Muscle of arm (tissue), 14 donors: ENCODE measurements at places on chromosomes 5 and 9. TPM values are rescaled to one million over a fixed set of nuclear protein-coding genes. Genes with fewer than 3 reads are reported as not detected.

DNA sequence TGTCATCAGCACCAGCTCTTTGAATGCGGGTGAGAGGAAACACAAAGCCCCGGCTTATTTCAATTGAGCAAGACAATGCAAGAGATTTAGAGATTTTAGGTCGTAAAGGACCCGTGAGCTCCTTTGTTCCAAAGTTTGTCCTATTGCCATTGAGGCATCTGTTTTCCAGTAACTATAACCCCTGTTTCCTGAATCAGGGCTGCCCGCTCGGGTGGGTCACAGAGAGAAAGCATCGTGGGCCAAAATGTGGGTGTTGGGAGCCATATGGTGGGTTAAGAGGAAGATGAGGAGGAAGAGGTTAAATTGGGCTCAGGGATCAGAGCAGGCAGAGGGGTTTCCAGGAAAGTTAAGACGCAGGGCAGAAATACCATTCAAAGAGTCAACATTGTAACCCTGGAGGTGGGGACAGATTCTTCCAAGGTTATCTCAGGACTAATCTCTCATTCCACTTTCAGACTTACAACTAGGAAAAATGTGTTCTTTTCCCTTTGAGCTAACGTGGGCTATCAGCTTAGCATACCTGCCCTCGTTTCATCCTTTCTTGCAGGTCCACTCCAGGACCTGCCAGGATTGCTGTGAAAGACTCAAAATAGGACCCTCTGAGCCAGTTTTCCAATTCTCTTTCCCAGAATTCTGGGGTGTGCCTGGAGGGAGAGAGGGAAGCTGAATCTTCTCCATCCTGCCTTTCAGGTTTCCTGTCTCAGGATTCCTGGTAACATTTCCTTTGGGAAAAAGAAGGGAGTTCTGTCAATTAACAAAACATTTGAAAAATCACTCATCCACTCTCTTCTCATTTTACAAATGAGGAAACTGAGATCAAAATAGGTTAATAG is 95.5 kb upstream of the TAF11L2 start:
- no peak for DNase-seq

- no peak for DNase-seq
Measured at GRCh38 chr9:84447305-84447704, 106.7 kb upstream of the SLC28A3 start.

DNA sequence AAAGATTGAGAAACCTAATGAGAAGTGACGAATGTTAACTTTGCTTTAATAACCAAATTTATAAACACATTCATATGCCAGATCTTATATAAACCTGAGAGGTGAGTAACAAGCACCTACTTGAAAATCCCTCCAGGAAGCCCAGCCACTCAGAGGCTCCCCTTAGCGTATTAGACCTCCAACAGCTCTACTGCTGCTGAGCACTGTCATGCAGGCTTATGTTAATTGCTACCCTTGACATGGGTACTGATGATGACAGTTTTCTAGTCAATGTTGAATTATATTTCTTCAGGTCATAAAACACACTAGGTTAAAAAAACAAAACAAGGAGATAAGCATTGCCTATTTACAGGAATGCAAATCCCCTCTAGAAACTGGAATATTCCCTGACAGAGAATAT is 161.2 kb downstream of the MPDZ start:
- no peak for DNase-seq

DNA sequence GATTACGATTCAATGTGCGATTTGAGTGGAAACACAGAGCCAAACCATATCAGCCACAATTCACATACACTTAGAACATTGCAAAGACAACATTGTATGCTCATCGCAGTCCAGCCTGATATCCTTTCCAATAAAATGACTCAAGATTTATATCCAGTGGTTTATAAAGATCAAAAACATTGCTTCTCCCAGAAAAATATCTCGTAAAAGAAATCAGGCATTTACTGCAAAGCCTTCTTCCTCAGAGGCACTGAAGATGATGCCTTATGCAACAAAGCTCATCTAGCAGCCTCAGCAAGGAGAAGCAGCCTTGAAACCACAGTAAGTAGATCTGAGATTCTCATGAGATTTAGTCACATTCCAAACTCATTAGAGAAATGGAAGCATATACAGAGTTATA is 523.8 kb downstream of the ELAVL2 start:
- DNase-seq, result no peak

DNA sequence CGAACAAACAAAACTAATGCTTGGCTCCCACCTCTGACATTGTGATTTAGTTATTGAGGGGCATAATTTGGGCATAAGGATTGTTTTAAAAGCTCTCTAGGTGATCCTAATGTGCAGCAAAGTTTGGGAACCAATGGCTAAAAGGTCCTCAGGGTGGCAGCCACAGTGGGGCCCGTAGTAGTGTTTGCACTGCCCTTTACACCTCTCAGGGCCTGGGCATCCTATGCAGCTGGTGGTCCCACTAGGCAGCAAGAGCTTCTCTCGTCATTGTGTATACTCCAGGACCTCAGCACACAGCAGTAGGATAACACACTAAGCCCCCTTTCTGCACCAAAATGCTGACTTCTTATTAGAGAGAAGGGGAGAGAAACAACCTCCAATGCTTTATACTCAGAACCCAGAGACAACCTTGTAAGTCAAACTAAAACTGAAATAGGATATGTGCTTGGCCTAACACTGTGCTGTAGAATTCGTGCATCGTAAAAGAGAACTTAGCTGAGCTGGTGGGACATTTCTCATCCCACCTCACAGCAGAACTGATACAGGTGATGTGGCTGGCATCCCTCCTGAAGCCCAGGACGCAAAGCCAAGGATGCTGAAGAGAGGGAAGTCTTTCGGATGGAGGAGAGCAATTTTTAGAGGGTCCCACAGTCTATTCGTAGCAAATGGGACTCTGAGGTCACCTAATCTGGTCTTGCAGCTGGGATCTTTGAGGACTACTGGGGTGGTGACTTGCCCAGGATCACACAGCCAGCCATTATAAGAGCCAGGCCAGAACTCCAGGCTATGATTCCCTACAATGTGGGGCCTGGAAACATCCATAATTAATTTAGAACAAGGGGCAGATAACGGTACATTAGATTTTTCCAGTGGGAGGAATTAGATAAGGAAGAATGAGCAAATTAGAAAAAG is 1.2 kb downstream of the GLRX start:
- DNase-seq, result no peak

GRCh38 chr5:168198359-168198758 is 93.1 kb upstream of the WWC1 start:
- no peak for DNase-seq

The CCL19 gene
- 0.28 TPM for polyA plus RNA-seq

GRCh38 chr5:6096101-6096500 is 282.2 kb downstream of the MED10 start:
- no peak for DNase-seq

DNA sequence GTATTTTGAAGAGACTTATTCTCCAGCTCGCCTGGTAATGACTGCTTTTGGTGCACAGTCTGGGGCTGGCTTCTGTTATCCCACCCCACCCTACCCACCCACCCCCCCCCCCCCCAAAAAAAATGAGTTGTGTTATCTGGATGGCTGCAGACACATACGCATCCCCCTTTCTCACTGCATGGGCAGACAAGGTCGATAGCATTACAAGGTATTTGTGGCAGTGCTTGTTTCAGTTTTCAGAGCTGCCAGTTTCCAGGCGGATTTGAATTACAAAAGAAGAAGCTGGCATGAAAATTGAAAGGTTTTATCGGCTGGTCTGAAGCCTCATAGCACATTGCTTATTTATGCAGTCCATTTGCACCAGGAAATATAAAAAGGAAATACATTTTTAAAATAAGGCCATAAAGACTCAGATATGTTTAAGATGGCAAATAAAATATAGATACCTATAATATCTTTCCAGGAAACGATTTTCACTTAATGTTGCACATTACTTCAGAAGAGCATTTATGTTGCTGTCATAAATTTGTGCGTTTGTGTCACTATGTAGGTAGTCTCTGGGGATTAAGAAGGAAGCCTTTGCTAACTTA is 85.1 kb upstream of the GRHPR start:
- DNase-seq, result no peak

The SPINK1 gene
- not detected for polyA plus RNA-seq

DNA sequence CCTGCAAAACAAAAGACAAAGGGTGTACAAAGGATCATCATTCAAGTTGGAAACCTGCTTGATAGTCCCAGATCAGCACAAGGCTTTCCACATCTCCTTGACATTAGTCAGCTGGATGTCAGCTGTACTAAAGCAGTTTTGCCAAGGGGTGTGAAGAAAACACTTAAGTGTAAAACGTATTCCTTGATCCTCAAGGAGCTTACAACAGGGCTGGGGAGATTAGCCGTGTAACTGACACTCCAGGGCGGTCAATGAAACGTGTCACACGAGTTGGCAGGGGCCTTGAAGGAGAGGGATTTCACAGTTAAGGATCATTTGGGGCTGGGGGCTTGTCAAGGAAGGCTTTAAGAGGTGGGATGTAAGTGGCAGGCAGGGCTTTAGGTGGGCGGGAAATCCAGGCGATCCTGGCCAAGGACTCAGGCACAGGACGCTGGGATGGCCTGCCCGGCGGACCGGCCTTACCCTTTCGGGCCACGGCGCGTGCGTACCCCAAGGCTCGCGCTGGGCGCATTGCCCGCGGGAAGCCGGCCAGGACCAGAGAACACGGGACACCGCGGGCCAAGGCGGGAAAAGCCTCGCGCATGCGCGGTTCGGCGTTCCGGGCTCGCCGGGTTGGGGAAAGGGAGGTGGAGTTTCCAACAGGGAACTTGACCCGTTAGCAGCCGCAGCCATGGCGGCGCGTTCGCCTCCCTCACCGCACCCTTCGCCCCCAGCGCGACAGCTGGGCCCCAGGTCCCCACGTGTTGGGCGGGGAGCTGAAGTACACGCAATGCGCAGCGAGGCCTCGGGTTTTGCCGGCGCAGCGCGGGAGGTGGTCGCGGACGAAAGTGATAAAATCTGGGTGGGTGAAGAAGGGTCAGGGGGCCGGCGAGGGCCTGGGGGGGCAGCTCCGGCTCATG is at the start of gene CNTLN:
CNTLN (plus strand) TSS at position 645 of the 899 bp plus-strand sequence; CDS start at position 671, 26 bp downstream.
- peak; percentile 95 for DNase-seq

The INSL6 gene
- 0.48 TPM for polyA plus RNA-seq

DNA sequence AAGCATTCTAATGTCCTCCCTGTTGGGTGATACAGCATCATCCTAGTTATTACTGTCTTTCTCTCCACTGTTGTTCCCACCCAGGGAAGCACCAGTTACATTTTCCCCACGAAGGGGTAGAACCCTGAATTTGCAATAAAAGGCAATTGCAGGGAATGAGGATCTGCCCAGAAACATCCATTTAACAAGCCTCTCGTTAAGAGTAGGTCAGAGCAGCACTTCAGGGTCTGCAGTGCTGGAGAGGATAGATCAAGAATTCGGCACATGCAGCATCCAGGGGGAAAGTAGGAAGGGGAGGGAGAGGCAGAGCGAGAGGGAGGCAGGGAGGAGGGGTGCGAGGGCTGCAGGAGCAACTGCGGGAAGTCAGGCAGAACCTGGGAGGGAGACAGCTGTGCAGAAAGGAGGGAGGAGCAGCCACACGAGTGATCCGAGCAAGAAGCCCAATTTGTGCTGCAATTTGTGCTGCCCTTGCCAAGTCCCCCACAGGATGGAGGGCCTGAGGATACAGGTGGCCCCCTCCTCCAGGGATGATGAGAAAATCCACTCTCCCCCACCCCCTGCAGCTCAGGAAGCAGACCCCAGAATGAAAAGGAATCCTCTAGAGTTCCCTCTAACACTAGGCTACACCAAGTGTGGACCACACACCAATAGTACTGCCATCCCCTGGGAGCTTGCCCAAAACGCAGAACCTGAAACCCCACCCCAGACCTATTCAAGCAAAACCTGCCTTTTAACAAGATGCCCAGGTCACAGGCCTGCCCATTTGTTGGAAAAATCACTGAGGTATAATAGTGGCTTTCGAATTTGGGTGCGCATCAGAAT is 62.2 kb downstream of the EPB41L4B start:
- DNase-seq, result no peak

DNA sequence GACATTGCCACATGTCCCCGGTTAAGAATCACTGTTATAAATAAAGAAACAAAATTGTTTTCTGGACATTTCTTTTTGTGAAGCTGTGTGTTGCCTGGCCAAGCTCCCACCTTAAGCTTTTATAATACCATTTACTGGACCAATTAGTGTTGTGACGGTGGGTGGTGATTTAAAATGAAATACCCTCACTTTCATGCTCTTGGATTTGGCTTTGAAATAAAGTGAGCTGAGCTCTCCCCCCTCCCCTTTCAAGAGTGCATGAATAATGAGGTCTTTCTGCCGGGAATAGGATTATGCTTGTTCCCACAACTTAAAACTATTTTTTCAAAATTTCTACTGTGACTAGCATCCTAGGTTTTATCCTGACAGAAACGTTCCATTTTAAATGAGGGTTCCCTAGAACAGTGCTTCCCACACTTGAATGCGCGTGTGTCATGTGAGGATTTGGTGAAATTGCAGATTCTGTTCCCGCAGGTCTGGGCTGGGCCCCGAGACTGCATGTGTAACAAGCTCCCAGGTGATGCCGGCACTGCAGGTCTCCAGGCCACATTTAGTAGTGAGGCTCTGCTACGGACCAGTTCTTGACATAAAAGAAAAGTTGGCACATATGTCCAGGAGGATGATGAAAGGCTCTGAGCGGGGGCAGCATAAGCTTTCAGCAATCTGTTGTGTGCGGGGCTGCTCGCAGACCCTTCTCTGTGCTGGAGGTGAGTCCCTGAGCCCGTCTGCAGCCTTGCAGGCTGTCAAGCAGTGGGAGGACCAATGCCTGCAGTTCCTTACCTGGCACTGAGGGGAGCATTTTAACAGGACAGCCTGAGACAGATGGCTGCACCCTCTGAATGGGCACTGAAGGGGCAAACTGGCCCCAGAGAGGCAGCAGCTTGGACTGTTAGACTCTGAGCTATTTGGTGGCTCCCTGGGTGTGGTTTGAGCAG is 24.4 kb downstream of the IQGAP2 start:
- DNase-seq, result no peak

DNA sequence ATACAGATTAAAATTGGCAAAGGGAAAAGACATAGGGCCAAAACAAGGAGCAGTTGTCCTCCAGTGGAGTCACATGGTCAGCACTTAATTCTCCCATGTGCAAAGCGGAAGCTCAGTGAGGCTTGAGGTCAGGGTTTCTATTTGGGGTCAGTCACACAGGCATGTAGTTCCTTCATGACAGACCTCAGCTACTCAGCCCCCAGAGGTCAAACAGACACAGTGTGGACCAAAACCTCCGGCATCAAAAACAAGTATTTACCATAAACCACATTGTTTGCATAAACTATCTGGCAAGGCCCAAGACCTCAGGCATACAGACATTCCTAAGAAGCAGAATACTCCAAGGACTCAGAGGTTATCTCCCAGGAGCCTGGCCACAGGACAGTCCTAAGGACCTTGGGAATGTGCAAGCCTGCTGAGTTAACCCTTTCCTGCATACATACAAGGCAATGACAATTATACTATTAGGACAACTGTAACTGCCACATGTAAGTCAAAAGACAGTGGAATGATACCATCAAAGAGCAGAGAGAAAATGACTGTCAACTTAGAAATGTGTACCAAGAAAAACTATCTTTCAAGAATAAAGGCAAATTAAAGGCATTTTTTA is 28.7 kb upstream of the FNIP1 start:
- no peak for DNase-seq

GRCh38 chr9:38296807-38297206 is 95.7 kb upstream of the ALDH1B1 start:
- DNase-seq, result no peak

The MAST4 gene
- polyA plus RNA-seq, result 11.8 TPM

- DNase-seq, result no peak
Measured at GRCh38 chr5:18102733-18103132, 468.5 kb downstream of the TAF11L14 start.

GRCh38 chr9:3549225-3549624 is 23.4 kb upstream of the RFX3 start:
- no peak for DNase-seq
